ENCODE measurements at places on chromosomes 3 and 15. TPM values are rescaled to one million over a fixed set of nuclear protein-coding genes. Genes with fewer than 3 reads are reported as not detected.

The SLC49A4 gene
- 26.2 TPM for total RNA-seq

The AQP9 gene
- total RNA-seq, result 1.8 TPM

The SLC22A13 gene
- total RNA-seq, result not detected

DNA sequence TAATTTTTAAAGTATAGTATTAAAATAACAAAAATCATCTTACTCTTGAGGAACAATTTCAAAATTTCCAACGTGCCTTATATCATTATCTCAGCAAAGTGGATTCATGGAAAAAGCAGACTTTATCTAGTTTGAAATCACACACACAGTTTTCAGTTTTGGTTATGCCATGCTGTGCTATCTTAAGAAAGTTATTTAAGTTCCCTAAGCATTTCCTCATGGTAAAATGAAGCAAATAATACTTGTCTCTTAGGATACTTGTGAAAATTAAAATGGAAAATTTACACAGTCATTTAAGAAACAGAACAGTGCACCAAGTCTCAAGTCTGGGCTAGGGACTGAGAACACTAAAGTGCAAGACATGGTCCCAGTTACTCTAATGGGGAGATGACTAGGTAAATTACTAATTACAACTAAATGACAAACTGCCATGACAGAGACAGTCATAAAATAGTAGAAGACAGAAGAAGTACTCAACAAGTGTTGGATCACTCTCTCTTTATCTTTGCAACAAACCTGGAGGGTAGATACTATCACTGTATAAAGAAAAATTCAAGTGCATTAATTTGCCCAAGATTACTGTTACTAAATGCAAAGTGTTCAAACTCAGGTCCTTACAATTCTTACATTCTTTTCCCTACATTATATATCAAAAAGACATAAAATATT is 44.8 kb downstream of the DMXL2 start:
- H3K4me3 ChIP-seq, result no peak overlapping the region
- H3K27ac ChIP-seq, result peak overlapping the region; percentile 53
- H3K27me3 ChIP-seq, result no peaks in the 10 kb centered on the region
- H3K4me1 ChIP-seq, result peaks cover 14% of the 10 kb centered on the region
- DNase-seq, result no peak

DNA sequence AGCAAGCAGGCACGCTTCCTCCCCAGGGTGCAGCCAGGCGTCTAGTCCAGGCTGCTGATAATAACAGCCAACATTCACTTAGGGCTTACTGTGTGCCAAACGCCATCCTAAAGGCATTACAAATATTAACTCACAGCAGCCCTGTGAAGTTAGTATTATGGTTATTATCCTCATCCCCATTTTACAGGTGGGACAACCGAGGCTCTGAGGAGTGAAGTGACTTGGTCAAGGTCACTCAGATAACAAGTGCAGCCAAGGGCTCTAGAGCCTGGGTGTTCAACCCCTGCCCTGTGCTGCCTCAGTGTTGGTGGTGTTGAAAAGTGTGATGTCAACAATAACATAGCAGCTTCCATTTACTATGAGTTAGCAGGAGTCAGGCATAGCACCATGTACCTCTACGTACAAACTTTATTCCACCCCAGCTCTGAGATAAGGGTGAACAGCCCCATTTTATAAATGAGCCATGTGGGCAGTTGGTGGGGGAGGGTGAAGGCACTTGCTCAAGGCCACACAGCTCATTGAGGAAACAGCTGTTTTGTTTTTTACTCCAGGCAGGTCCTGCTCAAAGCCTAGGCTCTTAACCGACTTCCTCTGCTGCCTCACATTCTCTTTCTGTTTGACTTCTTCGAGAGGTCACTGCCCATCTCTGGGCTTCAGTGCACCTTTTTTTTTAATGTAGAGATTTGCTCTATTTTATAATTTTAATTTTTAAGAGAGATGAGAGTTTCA is 24.0 kb upstream of the TRH start:
- no peaks in the 10 kb centered on the region for H3K36me3 ChIP-seq
- H3K27ac ChIP-seq, result no peak overlapping the region
- H3K27me3 ChIP-seq, result peaks cover 6% of the 10 kb centered on the region
- H3K4me3 ChIP-seq, result no peak overlapping the region
- no peak for DNase-seq
- H3K4me1 ChIP-seq, result no peaks in the 10 kb centered on the region

GRCh38 chr3:24929521-24929920 is 434.9 kb upstream of the THRB start:
- no peaks in the 10 kb centered on the region for H3K36me3 ChIP-seq
- H3K4me3 ChIP-seq, result no peak overlapping the region
- no peak overlapping the region for H3K27ac ChIP-seq

DNA sequence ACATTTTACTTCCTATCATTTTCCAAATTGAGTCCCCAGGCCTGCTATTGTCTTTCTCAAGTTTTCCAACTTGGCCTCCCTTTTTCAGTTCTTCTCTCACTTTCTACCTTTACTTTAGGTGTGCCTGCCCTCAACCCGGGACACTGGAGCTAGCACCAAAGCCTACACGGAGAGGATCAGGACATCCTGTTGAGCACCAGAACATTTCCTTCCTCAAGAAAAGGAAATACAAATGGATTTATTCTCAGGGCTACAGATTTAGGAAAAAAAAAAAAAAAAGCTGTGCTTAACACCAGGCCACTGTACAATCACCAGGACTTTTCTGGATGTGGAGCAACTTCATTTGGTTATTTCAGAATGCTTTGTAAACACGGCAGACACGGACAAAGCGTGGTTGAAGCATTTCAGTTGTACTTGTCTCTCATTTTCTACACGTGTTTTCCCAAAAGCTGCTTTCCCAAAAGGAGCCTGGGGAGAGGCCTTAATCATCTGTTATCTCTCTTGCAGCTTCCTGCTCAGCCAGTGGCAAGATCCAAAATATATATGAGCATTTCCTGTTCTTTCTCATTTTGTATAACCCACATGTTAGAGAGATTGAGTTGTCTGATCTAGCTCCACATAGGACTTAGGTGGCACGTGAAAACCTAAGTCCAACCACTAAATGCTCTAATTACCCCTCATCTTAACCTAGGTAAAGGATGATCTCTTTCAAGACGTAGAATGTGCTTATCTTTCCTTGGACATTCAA is 15.5 kb upstream of the ATP1B3 start:
- no peak overlapping the region for H3K4me3 ChIP-seq
- no peaks in the 10 kb centered on the region for H3K36me3 ChIP-seq
- H3K27ac ChIP-seq, result peak overlapping the region; percentile 38
- DNase-seq, result no peak

Measured in tibial nerve (tissue), 4 donors.